DMS79 (cell line): ENCODE measurements at places on chromosomes 12 and 14.

DNA sequence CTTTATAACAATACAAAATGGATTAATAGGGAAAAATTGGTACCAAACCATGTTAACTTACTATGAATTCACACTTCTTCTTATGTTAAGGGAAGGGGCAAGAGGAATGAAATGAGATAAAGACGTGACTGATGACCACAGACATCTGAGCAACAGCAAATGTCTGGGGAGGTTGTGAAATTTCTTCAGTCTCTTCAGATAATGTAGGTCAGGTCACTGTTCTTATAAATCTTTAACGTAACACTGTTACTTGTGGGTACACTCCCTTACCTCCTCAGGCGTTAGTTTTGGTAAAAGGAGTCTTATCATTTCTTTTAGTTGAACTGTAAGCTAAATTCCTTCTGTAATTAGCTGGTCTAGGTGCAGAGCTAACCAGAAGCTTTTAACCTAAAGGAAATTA lies 405.0 kb upstream of the LRFN5 start:
- no peak for DNase-seq

DNA sequence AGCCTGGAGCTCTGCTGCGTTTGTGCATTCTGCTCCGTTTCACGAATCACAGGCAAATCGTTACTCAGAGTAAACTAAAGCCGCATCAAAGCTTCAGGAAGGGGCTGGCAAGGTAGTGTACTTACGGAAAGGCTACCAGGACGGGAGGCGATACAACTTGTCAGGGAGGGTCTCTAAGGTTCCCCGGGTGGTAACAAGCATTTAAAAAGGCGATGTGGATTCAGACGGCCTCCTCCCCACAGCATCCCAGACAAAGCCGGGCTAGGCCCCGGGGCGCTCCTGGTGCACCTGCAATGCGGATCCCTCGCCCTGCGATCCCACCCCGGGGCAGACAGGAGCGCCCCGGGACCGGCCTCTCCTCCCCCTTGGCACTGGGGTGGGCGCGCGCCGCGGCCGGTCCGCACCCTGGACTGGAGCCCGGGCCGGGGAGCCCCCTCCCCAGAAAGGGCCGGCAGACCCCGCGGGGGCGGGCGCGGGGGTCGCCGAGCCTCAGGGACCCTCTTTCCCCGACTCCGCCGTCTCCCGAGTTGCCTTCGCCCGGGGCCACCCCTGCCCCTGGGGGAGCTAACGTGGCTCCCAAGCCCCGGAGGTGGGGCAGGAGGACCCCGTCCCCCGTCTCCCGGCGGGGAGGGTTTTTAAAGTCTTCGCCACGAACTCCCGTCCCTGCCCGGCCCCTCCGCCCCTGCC lies 718 bp downstream of the CCDC92 start:
- no peak for DNase-seq

- DNase-seq: no peak
These were observed 12.4 kb downstream of the IL22 start for GRCh38 chr12:68240975-68241374.

- no peak for DNase-seq
These were observed 10.5 kb upstream of the NR2C1 start for GRCh38 chr12:95083938-95084337.

- DNase-seq: no peak
These were observed 234.9 kb downstream of the SUDS3 start for GRCh38 chr12:118611295-118611694.

DNA sequence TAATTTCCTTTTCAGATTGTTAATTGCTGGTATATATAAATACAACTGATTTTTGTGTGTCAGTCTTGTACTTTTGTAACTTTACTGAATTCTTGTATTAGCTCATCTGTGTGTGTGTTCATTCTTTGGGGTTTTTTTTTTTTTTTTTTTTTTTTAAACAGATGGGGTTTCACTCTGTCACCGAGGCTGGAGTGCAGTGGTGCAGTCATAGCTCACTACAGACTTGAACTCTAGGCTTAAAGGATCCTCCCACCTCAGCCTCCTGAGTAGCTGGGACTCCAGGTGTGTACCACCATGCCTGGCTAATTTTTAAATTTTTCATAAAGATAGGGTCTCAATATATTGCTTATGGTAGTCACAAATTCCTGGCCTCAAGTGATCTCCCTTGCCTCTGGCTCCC lies 68.0 kb downstream of the WNK1 start:
- DNase-seq: no peak

DNA sequence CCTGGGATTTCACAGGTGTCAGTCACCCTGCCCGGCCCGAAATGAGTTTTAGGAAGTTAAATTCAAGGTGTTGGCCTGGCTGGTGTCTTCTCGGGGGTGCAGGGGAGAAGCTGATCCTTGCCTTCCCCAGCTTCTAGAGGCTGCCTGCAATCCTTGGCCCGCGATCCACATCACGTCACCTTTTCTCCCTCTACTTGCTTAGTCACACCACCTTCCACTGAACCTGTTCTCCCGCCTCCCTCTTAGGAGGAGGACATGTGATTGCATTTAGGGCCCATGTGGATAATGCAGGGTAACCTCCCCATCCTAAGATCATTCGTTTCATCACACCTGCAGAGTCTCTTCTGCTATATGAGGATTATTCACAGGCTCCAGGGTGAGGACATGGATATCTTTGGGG lies 25.4 kb upstream of the ATXN2 start:
- no peak for DNase-seq

DNA sequence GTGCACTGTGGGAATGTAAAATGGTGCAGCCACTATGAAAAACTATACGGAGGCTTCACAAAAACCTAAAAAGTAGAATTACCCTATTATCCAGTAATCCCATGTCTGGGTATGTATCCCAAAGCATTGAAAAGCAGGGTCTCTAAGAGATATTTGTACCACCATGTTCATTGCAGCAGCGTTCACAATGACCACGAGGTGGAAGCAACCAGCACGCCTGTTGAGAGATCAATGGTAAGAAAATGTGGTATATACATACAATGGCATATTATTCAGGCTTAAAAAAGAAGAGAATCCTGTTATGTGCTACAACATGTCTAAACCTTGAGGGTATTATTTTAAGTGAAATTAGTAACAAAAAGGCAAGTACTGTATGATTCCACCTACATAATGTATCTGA lies 910 bp upstream of the NOPCHAP1 start:
- no peak for DNase-seq

DNA sequence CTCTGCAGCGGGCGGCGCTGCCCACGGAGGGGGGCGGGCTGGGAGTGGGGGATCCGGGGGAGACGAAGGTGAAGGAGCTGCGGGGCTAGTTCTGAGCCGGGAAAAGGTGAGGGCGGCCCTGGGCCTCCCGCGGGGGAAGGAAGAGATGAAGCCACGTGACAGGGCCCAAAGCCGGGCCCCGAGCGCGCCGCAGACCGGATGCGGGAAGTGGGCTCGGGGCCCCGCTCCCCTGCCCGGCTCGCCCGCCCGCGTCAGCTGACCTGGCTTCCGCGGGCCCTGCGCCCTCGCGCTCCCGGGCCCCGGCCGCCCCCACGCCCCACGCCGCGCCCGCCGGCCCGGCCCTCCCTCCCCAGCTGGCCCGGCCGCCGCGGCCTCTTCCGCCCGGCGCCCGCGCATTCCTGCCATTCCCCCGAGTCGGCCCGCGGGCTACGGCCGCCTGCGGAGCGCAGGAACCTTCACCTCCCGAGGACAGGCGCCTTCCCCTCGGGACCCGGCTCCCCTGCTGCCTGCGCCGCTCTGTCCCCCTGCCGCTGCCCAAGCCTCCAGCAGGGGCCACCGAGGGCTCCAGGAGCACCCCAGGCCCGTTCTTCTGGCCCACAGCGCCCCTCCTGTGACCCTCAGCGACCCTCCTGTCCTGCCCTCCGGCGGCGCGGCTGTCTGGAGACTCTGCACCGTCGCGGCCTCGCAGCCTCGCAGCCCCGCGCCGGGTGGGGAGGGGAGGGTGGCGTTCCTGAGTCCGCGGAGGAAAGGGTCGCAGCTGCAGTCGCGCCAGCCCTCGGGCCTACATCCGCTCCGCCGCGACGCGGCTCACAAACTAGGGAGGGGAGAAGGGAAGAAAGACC lies 20.4 kb downstream of the NINJ2 start:
- no peak for DNase-seq

DNA sequence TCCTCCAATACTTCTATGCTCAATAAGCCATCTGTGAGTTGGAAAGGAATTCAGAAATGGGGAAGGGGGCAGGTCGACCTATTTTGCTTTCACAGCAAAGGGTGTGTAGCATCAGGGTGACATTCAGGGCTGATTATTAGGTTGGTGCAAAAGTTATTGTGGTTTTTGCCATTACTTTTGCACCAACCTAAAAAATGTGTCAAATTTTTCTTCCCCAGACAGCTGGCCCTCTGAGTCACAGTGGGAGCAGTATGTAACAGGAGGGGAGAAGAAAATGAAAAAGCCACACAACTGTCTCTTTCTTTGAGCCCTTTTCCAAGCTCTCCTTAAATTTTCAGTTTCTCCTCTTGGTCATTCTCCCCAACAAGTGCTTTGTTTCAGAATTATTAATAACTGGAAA lies 47.1 kb upstream of the GZMB start:
- no peak for DNase-seq

- no peak for DNase-seq
These were observed 1127.0 kb downstream of the BCL11B start for GRCh38 chr14:98144964-98145363.

DNA sequence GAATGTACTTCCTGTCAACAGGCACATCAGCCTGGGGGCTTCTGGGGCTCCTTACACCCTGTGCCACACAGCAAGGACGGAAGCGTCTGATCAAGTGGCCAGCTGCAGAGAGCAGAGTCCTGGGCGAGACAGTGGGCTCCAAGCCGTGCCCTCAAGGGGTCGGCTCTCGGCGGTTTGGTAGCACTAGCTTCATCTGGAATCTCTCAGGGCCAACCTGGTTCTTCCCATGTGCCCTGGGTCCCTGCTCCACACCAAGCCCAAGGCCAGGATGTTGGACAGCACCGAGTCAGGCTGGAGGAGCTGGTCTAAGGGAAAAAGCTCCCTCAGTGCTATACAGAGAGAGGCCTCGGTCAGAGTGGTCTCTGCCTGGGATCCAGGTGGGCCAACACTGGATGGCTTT lies 20.5 kb downstream of the DIO3 start:
- DNase-seq: no peak

DNA sequence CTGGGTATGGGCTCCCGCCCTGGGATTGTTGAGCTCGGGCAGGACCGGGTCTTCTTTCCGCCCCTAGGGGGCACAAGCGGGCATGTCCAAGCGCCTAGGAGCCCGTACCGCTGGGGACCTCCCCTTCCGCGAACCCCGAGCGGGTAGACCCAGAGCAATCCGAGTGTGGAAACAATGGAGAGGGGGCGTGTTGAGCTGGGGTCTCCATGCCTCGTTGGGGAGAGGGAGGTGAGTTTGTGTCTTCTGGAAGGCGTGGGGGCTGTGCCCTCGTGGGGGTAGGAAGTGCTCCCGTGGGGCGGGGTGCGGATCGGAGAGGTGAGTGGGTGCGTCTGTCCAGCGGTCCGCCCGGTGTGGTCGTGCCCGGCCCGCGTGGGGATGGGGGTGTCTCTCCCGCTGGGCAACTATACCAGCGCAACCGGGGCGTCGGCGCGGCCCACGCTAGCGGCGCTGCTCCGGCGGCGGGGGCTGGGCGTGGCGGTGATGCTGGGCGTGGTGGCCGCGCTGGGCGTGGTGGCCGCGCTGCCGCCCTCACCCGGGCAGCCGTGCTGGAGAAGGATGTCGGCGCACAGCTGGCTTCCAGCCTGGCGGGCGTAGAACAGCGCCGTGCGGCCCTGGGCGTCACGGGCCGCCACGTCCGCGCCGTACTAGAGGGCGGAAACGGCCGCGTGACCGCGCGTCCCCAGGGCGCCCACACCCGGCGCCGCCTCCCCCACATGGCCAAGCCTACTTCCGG lies 12.2 kb downstream of the AGAP2 start:
- peak; percentile 71 for DNase-seq

DNA sequence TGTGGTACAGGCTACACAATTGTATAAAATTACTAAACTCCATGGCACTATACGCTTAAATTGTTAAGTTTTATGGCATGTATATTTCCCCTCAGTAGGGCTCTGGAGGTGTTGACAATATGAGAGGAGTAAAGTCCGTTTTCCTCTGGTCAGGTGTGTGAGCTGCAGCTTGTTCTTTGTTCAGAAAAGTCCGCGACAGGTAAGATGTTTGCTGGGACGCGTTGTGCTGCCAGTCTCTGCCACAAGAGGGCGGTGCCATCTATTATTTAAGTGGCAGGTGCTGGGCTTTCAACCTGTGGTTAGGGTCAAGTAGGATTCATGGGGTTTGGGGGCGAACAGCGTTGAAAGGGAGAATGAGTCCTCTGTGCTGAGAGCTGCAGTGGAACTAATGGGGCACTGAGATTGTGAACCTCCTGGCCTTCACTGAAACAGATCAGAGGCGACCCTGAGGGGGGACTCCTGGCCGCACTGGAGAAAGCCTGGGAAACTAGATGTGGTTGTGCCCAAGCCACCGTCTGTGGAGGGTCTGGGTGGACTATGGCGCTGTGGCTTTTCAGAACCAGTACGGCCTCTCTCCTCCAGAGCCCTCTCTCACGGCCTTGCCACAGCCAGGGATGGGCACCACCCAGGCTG lies 179.0 kb downstream of the SLC15A4 start:
- DNase-seq: no peak

DNA sequence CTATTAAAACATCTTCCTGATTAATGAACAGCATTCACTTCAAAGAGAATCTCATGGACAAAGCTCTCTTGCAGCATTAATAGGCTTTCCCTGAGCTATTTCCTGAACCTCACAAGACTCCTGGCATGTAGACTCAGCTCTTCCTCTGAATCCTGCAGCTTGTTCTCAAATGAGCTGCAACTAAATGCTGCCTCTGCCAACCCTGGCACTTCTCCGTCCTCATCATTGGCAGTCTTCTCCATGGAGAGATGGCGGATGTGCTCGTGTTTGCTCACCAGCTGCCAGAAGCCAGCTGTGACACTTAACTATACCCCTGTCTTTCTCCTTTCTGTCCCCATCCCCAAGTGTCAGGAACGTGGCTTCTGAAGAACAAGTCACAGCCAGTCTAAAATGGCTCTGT lies 232.1 kb downstream of the FOXN3 start:
- no peak for DNase-seq

GRCh38 chr12:76242813-76243550 lies 105.2 kb downstream of the BBS10 start:
- DNase-seq: no peak

GRCh38 chr12:85733984-85734383 lies 102.2 kb downstream of the RASSF9 start:
- DNase-seq: no peak

DNA sequence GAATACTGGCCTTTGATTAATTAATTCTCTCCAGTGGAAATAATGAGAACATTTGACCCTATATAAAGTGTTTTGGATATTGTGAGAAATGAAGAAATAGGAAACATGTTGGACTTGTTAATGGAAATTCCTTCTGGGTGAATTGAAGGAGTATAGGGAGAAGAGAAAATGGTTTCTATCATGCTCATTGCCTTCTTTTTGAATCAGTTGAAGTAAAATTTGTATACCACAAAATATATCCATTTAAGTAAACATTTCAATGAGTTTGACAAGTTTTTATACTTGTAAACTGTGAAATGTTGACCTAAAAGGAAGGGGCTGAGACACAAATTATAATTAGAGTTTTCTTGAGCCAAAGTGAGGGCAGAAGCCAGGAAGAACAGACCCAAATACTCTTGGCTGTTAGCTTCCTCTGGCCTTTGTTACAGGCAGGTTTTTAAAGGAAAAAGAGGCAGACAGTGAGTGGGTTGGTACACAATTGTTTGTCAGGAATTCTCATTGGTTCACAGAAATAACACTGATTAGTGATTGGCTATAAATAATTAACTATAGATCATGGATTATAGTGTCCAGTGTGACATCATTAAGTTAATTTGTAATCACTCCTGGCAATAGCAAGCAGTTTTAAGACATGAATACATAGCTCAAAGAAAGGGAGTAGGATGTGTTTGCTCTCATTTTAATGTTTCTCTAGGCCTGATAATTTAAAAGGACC lies 826 bp downstream of the ZNF705A start:
- DNase-seq: no peak

- no peak for DNase-seq
These were observed 54.1 kb downstream of the CEP83 start for GRCh38 chr12:94405413-94406116.
